Stimulated activated CD4-positive, alpha-beta T cell treated with anti-CD3 and anti-CD28 coated beads, TNF-alpha, amount 100 ng/mL, for 4 hours (primary cell): ENCODE measurements at places on chromosomes 6 and 20.

GRCh38 chr20:31785089-31785488 lies 34.1 kb upstream of the MYLK2 start:
- no peak for DNase-seq

DNA sequence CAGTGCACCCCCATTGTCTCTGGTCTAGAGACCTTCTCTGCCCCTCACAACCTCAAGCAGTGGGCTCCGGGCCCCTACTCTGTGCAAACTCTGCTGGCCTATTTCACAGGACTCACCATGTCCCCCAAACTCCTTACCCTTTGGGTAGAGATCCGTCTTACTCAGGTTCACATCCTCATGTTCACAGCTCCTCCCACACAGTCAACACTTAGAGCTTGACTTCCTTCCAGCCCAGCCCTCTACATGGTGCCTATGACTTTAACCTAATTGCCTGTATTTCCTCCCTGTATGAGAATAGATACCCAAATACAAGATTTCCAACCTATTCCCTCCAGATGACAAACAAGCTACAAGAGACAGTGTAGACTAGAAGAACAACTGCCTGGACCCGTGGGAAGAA lies 528.6 kb upstream of the JARID2 start:
- no peak for DNase-seq

DNA sequence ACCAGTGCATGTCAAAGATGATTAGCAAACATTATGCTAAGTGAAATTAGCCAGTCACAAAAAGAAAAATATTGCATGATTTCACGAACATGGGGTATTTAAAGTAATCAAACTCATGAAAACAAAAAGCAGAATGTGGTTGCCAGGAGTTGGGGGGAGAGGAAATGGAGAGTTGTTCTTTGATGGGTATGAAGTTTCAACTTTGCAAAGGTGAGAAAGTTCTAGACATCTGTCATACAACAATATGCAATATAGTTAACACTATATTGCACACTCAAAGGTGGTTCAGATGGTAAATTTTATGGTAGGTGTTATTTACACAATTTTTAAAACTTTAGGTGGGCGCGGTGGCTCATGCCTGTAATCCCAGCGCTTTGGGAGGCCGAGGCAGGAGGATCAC lies 13.4 kb upstream of the GCNT2 start:
- no peak for DNase-seq

DNA sequence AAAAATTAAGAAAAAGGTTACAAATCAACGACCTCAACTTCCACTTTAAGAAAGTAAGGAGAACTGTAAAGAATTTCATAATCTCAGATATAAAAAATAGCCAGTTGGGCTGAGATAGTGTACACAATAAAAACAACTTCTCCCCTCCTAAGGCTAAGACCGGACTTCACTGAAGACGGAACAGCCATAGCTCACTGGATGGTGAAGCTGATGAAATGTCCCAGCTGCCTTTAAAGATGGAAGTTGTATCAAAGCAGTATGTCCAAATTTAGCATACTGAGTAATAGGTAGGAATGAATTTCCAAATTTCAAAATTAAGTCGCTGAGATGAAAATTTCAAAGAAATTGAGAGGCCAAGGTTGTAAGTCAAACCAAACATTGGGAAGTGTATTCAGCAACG lies 153.3 kb downstream of the RNGTT start:
- no peak for DNase-seq

DNA sequence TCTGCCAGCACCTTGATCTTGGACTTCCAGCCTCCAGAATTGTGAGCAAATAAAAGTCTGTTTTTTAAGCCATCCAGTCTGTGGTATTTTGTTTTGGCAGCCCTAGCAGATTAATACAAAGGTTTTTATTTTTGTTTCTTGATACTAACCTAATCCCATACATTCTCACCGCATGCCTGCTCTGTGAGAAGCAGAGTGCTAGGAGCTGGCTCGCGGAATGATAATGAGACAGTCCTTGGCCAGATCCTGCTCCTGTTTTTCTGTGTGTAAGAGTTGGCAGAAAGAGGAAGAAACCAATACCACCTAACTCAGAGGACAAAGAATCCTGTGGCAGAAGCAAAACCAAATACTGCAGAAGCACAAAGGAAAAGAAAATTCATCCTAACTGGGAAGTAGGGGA lies 82.6 kb downstream of the KIF16B start:
- DNase-seq, result no peak

- no peak for DNase-seq
Observed at GRCh38 chr6:161586887-161587286, 313.0 kb upstream of the AGPAT4 start.

GRCh38 chr6:150640556-150641209 lies 41.0 kb downstream of the PLEKHG1 start:
- DNase-seq, result no peak

GRCh38 chr6:73134588-73134987 lies 90.7 kb downstream of the KHDC1L start:
- DNase-seq, result no peak

GRCh38 chr20:5614506-5614905 lies 135.7 kb upstream of the SHLD1 start:
- DNase-seq, result no peak

DNA sequence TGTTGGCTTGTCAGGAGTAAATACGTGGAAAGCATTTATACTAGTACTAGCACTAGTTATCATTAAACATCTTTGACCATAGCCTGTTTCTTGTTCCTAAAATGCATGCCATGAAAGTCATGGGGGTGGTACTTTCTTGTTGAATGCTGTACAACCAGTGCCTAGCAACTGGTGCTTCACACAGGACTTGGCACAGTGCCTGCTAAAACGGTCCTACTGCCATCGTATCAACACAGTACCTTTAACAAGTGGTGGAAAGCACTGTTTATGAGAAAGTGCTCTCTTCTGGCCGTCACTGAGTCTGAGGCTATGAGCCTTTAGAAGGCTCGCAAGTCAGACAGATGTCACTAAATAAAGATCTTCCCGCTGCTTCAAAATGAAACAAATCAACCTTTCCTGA lies 21.6 kb downstream of the ZNFX1 start:
- no peak for DNase-seq

GRCh38 chr20:44040202-44040915 lies 125.7 kb downstream of the TOX2 start:
- DNase-seq, result no peak

GRCh38 chr20:20215976-20216727 lies 151.8 kb upstream of the INSM1 start:
- DNase-seq, result no peak

DNA sequence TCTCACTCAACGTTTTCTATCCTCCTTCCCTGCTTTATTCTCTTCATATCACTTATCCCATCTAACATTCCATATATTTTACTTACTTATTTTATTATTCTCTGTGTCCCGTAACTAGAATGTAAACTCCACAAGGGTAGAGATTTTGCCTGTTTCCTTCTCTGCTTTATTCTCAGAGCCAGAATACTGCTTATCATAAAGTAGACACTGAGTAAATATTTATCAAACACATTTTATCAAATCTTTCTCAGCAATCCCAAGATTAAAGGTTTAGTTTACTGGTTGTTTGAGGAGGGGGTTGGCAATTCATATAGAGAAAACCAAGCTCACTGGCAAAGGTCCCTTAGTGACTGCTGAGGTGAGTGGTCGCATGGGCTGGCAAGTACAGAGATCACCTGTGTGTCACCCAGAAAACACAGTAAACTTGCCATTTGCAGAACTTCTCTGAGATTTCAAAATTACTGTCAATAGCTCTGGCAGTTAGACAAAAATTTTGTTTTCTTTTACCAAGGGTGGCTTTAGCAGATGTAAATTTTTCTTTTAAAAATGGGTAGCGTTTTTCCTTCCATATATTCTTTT lies 662.4 kb downstream of the UTRN start:
- no peak for DNase-seq

GRCh38 chr20:56229812-56230211 lies 18.7 kb upstream of the MC3R start:
- DNase-seq, result no peak

GRCh38 chr6:6655805-6656251 lies 67.3 kb downstream of the LY86 start:
- DNase-seq, result no peak

DNA sequence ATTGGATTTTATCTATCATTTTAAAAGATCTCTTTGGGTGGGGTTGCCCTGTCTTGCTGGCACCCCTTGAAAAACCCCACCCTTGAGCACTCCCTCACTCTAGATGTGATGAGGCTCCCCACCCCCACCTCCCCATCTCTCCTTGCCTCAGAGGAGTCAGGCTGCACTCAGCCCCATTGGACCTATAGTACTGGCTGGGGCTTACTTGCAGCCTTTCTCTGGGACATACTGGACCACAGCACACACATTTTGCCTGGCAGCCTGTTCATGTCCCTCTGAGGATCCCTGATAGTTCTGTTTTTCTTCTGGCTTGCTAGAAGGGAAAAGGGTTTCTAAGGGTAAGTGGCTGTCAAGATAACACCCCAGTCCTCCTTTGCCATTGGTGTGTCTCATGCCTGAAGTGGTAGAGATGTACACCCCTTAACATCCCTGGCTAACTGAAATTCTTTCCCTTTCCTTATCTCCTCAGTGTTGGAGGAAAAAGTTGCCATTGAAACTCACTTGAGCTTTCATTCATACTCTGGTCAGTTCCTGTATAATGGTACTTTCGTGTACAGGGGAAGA lies 553.4 kb upstream of the CITED2 start:
- DNase-seq, result no peak

DNA sequence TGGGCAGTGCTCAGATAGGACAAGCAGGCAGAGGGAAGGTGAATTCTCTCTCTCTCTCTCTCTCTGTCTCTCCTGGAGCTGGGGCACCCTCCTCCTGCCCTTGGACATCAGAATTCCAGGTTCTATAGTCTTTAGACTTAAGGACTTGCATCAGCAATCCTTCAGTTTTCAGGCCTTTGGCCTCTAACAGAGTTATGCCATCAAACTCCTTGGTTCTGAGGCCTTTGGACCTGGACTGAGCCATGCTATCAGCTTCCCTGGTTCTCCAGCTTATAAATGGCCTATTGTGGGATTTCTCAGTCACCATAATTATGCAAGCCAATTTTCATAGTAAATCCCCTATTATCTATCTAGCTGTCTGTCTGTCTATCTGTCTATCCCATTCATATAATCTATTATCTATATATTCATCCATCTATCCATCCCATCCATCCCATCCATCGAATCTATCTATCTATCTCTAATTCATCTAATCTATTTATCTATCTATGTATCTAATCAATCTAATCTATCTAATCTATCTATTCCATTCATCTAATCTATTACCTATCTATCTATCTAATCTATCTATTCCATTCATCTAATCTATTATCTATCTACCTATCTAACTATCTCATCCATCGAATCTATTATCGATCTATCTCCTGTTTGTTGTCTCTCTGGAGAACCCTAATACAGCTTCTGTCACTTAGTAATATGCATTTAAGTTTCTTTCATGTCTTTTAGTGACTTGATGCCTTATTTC lies 48.2 kb upstream of the HIVEP1 start:
- DNase-seq, result no peak

DNA sequence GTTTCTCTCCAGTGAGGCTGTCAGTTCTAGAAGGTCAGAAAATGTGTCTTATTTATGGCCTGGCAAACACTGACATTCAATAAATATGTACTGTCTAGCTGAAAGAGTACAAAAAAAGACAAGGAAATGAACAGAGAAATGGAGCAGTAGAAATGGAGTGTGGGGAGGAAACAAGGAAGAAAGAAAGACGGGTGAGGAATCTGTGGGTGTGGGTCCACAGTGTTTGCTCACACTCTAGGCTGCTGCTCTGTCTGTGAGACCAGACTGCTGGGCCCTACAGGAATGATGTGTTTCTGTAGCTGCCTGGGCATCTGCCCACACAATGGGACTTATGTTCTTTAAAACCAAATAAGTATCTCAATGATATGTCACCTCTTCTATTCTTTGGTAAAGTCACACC lies 114.2 kb downstream of the MOXD1 start:
- DNase-seq, result no peak

GRCh38 chr6:148987982-148988381 lies 241.2 kb downstream of the UST start:
- DNase-seq, result no peak

DNA sequence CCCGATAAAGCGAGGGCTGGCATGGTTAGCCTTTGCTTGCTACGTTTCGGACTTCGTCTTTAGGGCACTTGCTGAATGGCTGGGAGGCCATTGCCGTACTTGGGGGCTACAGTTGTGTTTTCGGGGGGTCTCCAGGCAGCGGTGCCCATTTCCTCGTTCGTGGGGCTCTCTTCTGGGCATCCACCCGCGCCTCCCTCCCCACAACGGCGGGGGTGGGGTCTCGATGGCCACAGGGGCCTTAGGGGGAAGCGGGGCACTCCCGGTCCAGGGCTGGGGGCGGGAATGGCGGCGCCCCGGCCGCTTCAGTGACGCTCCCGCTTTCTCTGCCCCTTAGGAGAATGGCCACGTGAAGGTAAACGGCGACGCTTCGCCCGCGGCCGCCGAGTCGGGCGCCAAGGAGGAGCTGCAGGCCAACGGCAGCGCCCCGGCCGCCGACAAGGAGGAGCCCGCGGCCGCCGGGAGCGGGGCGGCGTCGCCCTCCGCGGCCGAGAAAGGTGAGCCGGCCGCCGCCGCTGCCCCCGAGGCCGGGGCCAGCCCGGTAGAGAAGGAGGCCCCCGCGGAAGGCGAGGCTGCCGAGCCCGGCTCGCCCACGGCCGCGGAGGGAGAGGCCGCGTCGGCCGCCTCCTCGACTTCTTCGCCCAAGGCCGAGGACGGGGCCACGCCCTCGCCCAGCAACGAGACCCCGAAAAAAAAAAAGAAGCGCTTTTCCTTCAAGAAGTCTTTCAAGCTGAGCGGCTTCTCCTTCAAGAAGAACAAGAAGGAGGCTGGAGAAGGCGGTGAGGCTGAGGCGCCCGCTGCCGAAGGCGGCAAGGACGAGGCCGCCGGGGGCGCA lies 2.4 kb downstream of the MARCKS start:
- no peak for DNase-seq

DNA sequence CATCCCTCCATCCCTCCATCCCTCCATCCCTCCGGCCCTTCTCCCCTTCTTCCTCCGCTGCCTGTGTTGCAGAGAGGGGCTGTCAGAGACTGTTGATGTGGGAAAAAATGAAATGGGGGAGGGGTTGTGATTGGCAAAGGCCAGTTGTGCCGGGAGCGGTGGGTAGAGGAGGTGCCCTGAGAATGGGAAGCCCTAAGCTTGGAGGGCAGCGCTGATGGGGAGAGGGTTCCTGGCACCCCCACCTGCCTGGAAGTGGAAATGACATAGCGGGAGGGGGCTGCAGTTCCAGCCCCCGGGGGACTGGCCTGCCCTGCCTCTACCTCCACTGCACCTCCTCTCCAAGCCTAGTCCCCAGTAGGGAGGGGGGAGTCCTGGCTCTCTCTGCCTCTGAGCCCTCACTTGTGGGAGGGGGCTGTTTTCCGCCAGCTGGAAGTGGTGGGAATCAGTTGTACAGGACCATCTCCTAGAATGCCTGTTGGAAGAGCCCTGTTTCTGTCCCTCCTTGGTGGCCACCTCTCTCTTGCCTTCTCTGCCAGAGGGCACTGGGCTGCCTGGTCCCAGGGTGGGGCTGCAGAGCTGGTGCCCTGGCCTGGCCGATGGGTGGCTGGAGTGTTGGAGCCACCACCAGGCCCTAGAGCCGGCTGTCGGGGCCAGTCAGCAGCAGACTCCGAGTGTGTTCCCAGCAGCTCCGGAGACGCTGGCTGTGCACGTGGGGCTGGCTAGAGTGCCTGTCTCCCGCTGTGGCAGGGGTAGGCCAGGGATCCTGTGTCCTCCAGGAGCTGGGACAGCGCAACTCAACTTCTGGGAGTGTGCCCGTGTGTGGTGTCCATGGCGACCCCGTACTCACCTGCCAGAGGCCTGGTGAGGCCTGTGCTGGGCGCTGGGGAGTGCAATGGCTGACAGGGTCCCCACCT lies 1.5 kb downstream of the DLGAP4 start:
- DNase-seq, result no peak
